ENCODE measurements at places on chromosomes 12 and 14.

- DNase-seq: no peak
Observed at GRCh38 chr14:32576088-32576795, 247.1 kb downstream of the AKAP6 start.

DNA sequence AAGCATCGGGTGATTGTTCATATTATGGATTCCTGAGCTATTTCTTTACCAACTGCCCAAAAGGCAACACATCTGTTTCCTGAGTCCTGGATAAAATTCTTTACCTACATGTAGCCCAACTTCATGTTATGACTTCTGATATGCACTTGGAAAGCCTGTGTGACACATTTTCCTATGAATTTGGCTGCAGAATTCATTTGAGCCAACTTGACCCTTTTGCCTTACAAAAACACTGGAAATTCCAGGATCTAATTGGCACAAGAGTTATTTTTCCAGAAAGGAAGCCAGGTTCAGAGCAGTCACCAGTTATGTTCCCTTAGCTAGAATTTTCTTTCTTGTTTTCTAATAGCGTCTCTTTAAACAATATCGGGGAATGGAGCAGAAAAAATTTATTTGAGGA, 202.5 kb upstream of the LRIG3 start:
- no peak for DNase-seq

- no peak for DNase-seq
Observed at GRCh38 chr12:87952850-87953249, 76.4 kb downstream of the C12orf50 start.

GRCh38 chr12:55818886-55819285, 1.0 kb downstream of the ORMDL2 start:
- no peak for DNase-seq

DNA sequence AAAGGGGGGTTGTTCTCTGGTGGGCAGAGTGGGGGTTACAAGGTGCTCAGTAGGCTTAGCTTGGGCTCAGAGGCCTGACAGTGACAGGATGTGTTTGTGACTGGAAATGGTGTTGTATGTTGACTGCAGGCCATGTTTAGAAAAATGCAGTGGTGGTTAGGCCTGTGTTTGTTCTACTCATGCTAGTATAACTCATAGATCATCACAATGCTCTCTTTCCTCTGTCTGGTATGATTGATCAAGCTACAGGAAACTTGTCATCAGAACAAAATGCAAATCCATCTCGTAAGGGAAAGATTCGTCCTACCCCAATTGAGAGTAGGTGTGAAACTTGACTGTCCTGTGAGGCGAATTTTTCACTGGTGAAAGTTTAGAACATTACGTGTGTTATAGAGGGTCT, 11.8 kb downstream of the TPH2 start:
- DNase-seq: no peak

- DNase-seq: no peak
Observed at GRCh38 chr12:18270958-18271460, 9.7 kb downstream of the PIK3C2G start.

DNA sequence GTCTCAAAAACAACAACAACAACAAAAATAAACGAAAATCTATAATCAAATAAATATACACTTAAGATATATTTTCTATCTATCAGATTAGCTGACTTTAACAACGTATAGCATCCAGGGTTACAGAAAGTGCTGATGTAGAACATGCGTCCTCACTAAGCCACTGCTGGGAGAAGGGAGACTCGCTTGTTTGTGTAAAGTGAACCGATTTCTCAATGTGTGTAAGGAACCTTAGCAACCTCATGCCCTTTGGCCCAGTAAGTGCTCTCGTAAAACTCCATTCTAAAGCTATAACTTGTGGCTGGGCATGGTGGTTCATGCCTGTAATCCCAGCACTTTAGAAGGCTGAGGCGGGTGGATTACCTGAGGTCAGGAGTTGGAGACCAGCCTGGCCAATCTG, 23.8 kb downstream of the NFKBIA start:
- DNase-seq: no peak

DNA sequence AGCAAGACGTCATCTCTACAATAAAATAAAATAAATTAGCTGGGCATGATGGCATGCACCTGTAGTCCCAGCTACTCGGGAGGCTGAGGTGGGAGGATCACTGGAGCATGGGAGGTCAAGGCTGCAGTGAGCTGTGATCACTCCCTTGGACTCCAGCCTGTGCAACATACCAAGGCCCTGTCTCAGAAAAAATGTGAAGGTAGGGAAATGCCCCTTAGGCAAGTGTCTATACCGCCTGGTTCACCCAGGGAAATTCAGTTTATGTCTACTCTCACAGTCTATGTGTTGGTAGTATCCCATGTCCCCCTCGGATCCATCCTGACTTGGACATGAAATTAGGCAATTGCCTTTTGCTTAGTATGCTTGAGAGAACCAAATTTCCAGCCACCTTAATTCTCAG, 88.4 kb upstream of the TMEM132C start:
- no peak for DNase-seq

GRCh38 chr14:72774894-72775620, 118.8 kb downstream of the DPF3 start:
- DNase-seq: no peak

GRCh38 chr14:76713121-76713520, 48.1 kb upstream of the VASH1 start:
- DNase-seq: no peak

DNA sequence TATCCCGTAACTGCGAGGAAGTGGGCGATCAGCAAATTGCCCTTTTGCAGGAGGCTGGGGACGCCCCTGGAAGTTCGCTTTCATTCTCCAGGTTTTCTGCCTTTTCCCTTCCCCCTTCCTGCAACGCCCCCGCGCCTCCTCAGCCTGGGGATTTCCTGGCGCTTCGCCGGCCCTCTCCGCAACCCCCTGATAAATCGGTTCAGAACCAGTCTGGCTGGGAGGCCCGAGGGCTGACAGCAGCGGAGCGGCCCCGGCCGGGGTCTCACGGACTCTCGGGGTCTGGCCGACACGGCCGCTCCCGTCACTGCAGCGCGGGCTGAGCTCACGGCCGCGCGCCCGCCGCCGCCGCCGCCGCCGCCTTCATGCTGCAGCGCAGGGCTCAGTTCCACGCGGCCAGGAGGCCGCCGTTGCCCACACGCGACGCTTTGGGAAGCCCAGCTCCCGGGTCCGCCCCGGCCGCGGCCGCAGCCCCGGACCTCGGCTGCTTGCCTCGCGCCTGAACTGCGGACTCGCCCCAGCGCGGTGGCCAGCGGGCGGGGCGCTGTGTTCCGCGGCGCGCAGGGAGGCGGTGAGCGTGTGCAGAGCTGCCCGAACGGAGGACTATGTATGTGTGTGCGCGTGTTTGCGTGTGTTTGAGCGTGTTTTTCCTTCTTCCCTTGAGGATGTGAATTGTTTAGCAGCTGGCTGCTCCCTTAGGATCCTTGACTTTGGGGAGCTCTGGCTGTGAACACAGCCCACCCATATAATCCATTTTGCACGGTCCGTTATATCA, at the start of gene LRFN5:
TSS of gene LRFN5 (plus strand) at position 345 of the 772 bp plus-strand sequence.
- no peak for DNase-seq

DNA sequence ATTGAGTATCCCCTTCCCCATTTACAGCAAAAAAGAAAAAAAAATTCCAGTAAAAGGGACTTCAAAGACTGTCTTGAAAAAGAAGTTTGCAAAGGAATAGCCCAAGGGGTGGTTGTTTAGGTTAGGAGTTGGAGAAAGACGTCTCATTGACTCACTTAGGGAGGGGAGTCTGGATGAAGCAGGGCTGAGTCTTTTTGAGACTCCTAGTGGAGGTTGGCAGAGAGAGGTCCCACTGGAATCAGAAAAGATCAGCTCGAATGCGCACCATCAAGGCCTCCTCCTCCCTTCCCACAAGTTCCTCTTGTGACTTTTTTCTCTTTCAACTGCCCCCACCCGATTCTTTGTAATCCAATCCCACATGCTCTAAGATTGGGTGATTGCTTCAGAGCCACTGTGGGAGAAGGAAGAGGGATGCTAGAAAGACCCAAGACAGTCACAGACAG, 1.9 kb downstream of the ARHGEF40 start:
- no peak for DNase-seq

DNA sequence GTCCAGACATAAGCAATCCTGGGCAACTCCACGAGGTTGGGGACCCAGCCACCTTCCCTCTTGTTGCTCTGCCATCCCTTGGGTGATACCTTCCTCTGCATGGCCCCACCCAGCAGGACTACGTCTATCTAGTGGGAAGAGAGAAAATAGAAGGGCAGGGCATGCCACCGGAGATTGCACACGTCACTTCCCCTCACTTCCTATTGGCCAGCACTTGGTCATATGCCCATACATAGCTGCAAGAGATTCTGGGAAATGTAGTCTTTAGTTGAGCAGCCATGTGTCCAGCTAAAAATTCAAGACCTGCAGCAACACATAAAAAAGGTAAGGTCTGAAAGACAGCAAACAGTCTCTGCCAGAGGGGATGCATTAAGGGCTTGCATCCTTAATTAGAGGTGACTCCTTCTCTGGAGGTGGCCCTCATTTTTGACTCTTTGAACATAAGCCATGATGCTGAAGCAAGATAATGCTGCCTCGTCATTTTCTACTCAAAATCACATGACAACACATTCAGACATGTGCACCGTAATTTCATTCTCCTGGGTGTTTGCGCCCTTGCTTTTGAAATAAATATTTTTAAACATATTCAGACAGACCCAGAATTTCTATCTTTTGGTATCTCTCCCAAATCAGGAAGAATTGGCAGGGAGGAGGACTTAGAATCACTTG, 91.8 kb upstream of the PWP1 start:
- DNase-seq: no peak
